ENCODE measurements at places on chromosomes 2 and 18.

DNA sequence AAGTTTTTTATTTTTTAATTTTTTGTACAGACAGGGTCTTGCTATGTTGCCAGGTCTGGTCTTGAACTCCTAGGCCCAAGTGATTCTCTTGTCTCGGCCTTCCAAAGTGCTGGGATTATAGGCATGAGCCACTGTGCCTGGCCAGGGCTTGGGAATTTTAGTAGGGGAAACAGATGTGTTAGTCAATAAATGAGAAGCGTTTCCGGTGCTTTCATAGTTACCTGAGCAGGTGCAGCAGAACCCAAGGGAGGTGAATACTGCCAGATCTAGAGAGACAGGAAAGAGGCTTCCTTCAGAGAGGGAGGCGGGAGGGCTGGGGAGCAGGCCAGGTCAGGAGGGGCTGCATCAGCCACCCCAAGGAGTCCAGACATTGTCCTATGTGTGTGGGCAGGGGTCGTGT is 30.5 kb upstream of the IMPA2 start:
- no peak for DNase-seq

GRCh38 chr18:78240101-78240500 is 739.5 kb upstream of the SALL3 start:
- DNase-seq, result no peak

DNA sequence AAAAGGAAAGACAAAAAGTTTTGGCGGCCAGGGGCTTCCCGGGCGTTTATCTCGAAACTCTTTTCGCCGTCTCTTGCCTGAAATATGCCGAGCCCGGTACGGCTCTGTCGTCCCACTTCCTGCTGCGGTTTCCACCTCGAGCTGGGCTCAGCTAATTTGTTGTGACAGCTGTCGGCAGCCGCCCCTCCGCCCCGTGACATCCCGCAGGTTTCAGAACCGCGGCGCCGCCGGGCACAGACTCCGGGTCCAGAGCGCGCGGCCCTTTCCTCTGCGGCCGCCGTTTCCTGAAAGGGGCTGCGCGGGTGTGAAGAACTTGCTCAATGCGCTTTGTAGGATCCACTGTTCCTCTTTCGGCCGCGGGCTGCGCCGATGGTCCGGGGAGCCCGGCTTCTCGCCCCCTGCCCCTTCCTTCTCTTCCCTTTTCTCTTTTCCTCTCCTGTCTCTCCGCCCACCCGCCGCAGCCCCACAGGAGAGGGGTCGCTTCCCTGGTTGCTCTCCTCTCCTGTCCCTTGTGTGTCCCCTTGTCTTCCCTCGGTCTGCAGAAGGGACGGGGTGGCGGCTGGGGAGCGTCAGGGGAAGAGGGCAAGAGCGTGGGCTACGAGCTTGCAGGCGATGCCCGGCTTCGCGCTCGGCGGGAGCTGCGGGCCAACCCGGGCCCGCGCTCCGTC is 648 bp downstream of the ARID5A start:
- peak; percentile 90 for DNase-seq

DNA sequence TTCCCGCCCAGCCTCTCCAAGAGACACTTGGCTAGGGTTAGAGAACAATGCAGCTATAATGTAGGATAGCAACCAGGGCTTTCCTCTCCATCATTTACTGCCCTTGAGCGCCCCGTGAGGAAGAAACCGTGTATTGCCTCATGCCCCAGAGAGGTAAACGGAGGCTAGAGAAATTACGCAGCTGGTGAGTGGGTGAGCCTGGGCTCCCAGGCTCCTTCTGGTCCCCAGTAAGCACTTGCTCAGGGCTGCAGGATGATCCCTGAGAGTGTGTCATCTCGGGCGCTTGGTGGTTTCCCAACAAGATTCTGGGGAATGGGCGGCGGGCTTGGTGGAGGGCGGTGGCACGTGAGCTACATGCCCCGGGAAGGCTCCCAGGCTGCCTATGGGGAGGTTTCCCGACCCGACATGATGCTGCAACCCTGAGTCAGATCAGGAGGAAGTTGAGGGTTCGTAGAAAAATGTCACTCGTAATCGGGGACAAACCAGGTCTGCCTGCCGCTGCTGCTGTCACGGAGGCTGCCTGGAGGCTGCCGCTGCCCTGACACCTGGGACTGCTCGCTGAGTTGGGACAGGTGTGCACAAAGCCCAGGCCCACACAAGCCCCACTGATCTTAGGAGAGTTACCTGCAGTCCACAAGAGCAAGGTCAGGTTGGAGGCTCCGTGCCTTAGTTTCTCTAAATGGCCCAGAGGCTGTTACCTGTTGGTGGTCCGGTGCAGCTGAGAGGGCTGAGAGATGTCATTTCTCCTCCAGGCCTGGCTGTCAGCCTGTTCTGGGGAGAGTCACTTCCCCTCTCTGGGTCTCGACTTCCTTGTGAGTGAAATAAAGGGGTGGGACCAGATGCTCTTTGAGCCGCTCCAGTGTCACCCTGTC is at the start of gene GPR55:
GPR55 (minus strand) TSS at position 773 of the 872 bp plus-strand sequence. CDS start 14,280 bp downstream, outside the sequence.
- DNase-seq, result peak; percentile 61

DNA sequence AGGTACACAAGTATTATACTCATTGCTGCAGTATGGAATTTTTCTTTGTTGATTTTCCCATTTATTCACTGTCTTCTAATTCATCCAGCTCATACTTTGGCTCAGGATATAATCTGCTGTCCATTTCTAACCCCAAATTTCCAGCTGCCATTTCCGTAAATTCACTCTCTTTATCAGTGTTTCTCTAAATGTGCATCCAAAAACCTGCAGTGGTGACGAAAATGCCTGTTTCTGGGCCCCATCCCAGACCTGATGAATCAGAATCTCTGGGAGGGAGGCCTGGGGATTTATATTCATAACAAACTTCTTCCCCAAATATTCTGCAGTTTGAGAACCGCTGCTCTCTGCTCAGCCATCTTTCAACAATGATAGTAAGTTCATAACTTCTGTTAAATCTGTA is 86.6 kb downstream of the VWC2L start:
- DNase-seq, result no peak

- no peak for DNase-seq
These were observed 236.1 kb downstream of the CDH20 start for GRCh38 chr18:61569176-61569892.

GRCh38 chr2:203407496-203407895 is 79.3 kb downstream of the ABI2 start:
- no peak for DNase-seq

DNA sequence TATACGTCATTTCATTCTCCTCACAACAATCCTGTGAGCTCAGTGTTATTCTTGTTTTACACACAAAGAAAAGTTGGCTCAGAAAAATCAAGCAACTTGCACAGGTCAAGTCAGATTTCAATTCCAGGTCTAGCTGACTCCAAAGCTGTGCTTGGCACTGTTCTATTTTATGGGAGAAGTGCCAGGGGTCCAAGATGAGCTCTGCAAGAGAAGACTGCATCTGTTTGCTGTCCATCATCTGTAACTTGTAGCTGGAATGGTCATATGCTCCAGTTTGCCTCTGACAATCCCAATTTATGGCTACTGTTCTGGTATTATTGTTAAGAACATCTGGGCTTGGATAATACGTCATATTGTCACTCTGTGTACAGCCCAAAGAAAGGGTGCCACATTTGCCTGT is 28.9 kb downstream of the KCNF1 start:
- no peak for DNase-seq

GRCh38 chr2:45285311-45285710 is 276.1 kb upstream of the SIX2 start:
- no peak for DNase-seq

DNA sequence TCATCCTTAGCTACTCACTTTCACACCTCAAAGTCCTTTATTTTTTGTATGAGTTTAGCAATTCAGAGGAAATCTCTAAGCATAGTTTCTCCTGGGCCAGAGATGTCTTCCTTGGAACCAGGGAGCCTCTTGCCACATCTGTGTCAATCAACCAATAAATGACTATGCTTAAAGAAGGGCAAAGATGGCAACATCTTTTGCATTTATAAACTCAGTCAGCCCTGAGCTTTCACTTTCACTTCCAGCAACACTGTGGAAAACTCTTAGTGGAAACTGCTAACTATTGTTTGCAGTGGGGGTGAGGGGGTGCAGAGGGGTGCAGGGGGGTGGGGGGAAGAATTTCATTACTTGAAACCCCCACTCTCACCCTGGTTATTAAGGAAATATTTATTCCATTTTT is 3.4 kb downstream of the ACVR1C start:
- DNase-seq, result peak; percentile 26

DNA sequence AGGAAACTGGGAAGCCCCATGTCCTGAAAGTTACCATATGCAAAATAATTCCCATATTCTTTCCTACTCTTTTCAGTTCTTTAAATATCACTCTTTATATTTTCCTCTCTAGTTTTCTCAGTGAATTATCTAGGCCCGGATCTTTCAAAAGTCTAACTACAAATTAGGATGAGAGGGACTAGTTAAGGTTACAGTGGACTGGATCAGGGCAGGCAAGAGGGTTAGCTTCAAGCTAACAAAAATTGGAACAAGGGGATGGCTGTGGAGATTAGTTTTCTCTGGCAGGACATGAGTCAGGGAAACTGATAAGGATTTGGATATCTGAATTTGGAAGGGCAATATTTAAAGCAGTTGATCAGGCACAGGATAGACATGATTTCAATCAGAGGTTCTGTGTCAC is 30.4 kb upstream of the BBS5 start:
- no peak for DNase-seq

DNA sequence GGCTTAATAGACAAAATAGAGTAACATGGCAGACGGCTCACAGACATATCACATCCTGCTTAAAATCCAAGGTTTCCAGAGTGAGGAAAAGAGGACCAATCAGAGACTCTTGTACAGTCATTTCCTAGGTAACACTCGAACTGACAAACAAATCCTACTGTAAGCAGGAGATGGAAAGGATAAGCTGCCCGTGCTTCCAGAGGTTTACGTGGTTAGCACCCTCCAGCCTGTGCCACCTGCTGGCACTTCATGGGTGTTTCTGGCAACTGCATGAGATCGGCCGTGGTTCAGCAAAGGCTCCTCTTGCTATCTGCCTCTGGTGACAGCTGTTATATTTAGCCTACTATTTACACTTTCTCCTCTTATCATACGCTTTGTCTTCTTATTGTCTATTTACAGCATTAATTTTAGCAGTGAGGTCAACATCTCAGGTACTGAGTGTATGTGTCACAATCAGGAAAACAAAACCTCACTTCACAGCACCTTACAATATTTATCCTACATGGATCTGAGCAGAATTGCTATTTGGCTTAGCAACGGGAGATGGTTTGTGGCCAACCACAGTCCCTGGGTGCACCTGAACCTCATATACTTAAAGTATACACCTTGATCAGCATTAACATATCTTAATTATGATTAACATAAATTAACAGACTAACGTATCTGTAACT is 226.9 kb downstream of the TMEM163 start:
- DNase-seq, result no peak

DNA sequence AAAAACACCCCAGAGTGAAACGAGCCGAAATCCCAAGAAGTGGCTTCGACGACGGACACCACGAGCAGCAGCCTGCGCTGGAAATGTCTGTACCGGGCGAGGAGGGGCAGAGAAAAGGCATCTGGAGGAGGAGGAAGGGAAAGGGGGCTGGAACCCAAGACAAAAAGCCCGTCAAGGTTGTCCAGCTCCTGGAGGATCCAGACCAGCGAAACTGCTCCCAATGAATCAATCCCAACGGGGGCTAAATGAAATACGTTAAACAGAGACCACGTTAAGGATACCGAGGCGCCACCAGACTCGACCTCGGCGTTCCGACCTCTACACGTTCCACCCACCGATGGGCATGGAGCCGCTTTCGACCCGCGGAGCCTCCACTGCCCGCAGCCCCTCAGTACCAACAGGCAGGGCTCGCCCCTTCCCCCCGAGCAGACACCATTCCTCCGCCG is 400 bp downstream of the CCDC88A start:
- peak; percentile 17 for DNase-seq

DNA sequence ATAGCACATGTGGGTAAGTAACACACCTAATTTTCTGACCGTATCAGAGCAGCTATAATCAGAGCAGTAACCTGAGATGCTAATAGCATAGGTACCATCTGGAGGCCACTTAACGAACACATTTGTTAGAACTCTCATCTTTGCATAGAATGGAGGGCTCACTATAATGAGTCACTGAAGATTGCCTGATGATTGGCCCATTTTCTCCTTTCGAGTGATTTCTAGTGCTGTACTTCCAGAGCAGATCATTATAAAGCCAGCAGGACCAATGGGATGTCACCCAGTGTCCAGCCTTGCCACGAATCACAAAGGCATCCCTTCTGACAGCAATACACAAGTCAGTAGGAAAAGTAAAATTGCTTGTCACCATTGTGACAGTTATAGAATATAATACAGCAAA is 81.7 kb upstream of the REV1 start:
- no peak for DNase-seq

GRCh38 chr2:149648282-149649030 is 60.9 kb upstream of the MMADHC start:
- DNase-seq, result no peak

GRCh38 chr2:175152242-175152641 is 15.8 kb downstream of the ATF2 start:
- peak; percentile 16 for DNase-seq

DNA sequence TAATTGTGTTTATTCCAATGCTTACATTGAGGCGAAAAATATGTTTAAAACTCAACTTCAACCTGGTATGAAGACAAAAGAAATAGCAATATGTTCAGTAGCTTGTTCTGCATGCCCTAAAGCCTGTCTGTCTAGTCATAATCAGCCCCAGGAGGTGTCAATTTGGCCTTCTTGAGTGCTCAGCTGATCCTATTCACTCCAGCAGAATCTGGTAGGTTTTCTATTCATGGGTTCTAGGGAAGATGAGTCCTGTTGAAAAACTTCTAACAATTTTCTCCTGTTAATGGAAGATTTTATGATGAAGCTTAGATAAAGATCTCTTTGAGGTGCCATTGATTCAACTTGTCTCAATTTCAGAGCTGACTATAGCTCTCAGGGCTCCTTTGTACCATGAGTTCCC is 402.0 kb upstream of the UBE2E3 start:
- no peak for DNase-seq

DNA sequence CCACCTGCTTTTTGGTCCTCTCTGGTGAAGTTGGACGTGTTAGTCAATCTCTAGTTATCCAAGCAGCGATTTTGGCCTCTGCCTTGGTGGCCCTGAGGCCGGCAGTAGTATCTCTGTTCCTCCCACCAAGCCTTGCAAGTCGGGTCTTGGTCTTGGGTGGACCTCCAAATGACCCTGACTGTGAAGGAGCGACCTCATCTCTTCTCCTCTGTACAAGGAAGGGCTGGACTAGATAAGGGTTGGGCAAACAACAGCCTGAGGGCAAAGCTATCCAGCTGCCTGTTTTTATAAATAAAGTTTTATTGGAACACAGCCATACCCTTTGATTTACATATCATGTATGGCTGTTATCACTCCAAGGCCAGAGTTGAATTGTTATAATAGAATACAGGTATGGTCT is 74.6 kb upstream of the FOSL2 start:
- no peak for DNase-seq

GRCh38 chr2:43169987-43170386 is 56.4 kb downstream of the ZFP36L2 start:
- peak; percentile 65 for DNase-seq

GRCh38 chr2:191202881-191203397 is 42.3 kb upstream of the MYO1B start:
- DNase-seq, result peak; percentile 27

Measured in CD4-positive, alpha-beta T cell treated with Interleukin-4 for 4 hours (primary cell).